ENCODE measurements at places on chromosomes 5 and 9. TPM values are rescaled to one million over a fixed set of nuclear protein-coding genes. Genes with fewer than 3 reads are reported as not detected.

The CDH18 gene
- total RNA-seq: under 0.01 TPM

The UBAP1 gene
- 54.0 TPM for total RNA-seq

The TUBB4B gene
- total RNA-seq: 252 TPM

The BRD8 gene
- total RNA-seq: 27.3 TPM

The PLEKHG4B gene
- not detected for total RNA-seq

DNA sequence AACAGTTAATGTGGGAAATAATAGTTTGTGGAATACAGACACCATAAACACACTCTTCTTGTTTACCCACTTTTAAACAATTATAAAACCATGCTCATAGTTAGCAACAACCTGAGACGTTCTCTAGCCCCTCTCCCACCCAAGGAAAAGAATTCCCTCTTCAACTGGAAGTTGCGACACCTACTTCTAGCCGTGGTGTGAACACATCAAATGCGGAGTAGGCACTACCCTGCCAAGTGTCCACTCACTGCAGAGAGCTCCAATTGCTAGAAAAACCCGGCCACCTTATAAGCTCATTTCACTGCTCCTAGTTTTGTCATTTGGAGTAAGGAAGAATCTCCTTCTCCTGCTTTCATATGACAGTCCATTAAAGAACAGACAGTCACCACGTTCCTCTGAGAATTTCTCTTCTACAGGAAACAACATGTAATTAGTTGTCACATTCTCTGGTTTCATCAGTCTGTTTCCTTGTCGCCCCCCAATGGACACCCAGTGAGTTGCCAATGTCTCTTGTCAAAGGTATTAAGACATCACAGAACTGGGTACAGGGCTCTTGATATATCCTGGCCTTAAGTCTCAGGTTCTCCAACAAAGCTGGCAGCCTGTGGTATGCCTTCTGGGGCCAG lies 47.3 kb downstream of the PRLR start:
- no peak overlapping the region for H3K27ac ChIP-seq
- no peaks in the 10 kb centered on the region for H3K36me3 ChIP-seq
- DNase-seq: no peak
- H3K4me1 ChIP-seq: no peaks in the 10 kb centered on the region
- H3K4me3 ChIP-seq: no peak overlapping the region

- no peak overlapping the region for H3K4me3 ChIP-seq
- no peak overlapping the region for H3K27ac ChIP-seq
- peaks cover 13% of the 10 kb centered on the region for H3K4me1 ChIP-seq
- DNase-seq: no peak
- H3K36me3 ChIP-seq: peaks cover 13% of the 10 kb centered on the region
Measured at GRCh38 chr9:123063896-123064295, 30.4 kb downstream of the GPR21 start.

DNA sequence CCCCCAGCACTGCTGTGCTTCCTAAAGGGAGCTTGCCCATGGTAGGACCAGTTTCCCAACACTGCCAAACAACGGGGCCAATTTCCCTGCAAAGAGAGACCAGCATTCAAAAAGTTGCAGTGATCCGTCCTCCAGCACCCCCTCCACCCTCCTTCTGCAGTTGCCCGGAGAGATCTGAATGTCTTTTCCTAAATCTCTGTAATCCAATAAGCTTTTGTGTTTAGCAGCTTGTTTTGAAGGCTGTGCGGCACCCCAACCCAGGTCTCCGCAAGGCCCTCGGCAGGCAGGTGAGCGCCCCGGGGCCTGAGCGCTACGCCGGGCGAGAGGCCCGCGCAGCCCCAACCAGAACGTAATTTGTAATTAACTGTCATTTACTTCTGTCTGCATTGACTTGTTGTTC lies 366.9 kb upstream of the IRX2 start:
- no peak for DNase-seq
- no peaks in the 10 kb centered on the region for H3K27me3 ChIP-seq
- no peak overlapping the region for H3K4me3 ChIP-seq
- no peak overlapping the region for H3K27ac ChIP-seq
- H3K36me3 ChIP-seq: no peaks in the 10 kb centered on the region

DNA sequence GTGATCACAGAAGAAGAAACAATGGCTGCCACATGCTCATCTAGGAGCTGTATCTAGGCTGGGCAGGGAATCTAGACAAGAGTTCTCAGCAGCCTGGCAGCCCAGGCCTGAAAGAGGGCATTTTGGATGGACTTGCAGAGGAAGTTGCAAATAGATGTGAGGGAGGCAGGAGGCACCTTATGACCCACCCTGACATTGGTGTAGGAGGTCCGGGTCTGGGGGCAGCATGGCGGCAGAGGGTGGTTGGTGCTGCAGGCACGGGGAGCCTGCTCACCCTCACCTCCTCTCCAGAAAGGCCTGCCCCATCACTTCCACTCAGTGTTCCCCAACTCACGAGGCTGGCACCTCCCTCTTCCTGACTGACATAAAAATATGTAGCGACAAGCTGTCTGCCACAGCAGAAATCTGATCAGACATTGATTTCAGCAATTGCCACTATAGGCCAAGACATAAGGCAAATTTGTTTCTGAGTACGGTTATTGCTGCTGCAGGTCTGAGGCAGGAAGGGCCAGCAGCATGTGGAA lies 217.6 kb downstream of the PBX3 start:
- peaks cover 15% of the 10 kb centered on the region for H3K4me1 ChIP-seq
- H3K27me3 ChIP-seq: no peaks in the 10 kb centered on the region
- H3K4me3 ChIP-seq: no peak overlapping the region
- H3K36me3 ChIP-seq: peaks cover 26% of the 10 kb centered on the region

DNA sequence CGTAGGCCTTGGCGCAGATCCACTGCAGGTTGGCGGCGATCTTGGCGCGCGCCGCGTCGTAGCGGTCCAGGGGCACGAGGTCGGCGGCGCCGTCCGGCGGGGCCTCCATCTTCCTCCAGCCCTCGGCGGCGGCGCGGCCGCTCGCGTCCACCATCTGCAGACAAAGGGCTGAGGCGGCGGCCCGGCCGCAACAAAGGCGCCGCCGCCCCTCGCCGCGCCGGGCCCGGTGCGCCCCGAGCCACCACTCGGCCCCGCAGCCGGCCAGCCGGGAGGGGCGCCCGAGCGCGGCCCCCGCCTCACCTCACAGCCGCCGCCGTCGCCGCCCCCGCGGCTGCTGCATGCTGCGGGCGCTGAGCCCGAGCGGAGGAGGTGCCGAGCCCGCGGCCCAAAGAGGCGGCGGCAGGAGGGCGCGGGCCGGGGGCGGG lies 328 bp downstream of the CAMSAP1 start:
- H3K27me3 ChIP-seq: no peaks in the 10 kb centered on the region
- peaks cover 9% of the 10 kb centered on the region for H3K36me3 ChIP-seq
- H3K4me3 ChIP-seq: peak overlapping the region; percentile 83

DNA sequence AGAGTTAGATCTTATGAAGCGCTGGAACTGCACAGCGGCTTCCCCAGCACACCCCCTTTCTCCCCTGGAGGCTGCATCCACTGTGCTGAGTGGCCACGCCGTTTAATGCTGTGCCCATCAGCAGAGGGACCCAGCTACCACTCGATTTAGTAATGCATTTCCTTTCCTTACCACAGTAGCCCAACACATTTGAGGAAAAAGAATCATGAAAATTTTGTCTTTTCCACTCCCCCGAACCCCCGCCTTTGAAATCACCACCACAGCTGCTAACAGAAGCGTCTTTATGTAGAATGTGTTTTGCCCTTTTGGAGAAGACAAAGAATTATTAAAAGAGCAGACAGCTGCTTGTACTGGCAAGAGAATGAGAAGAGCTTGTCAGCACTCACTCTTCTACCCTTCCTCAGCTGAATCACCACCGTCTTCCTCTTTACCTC lies 73.2 kb downstream of the ACER2 start:
- no peak overlapping the region for H3K27ac ChIP-seq
- no peaks in the 10 kb centered on the region for H3K4me1 ChIP-seq
- no peak overlapping the region for H3K4me3 ChIP-seq
- H3K27me3 ChIP-seq: no peaks in the 10 kb centered on the region

DNA sequence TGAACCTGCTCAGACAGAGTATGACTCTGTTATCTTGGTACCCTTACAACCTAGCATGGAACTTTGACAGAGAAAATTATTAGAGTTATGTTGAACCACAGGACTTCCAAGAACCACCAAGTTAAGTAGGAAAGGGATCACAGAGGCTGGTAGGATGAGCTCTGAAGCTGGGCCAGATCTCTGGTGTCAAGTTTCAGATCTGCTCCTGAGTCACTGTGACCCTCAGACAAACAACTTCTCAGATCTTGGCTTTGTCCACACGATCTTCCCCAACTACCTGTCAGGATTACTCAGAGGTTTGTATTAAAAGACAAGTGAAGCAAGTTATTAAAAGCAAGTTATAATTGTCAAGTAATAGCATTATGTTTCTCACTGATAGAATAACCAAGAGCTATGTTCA lies 189.0 kb downstream of the SEC61B start:
- H3K4me1 ChIP-seq: no peaks in the 10 kb centered on the region
- no peaks in the 10 kb centered on the region for H3K27me3 ChIP-seq
- H3K27ac ChIP-seq: no peak overlapping the region
- no peak for DNase-seq

DNA sequence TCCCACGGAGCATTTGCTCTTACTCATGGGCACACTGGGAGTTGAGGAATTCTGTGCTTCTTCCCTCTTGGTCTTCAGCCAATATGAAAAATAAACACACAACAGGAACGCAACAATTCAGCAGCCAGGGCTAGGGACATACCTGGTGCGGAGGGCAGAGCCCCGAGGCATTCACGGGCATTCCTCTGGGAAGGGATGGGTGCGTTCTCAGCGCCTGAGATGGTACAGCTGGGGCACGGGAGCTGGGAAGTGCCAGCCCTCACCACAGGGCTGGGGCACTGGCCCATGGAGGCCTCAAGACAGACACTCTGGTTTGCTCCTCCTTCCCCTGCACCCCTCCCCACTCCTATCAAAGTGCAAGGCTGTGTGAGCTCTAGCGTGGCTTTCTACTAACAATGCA lies 2.1 kb downstream of the SLC6A3 start:
- DNase-seq: no peak
- H3K4me1 ChIP-seq: peaks cover 27% of the 10 kb centered on the region
- no peaks in the 10 kb centered on the region for H3K36me3 ChIP-seq
- no peak overlapping the region for H3K4me3 ChIP-seq
- no peak overlapping the region for H3K27ac ChIP-seq
- peaks cover 55% of the 10 kb centered on the region for H3K27me3 ChIP-seq

- H3K27ac ChIP-seq: no peak overlapping the region
- H3K27me3 ChIP-seq: no peaks in the 10 kb centered on the region
- peaks cover 16% of the 10 kb centered on the region for H3K4me1 ChIP-seq
- H3K4me3 ChIP-seq: no peak overlapping the region
- no peaks in the 10 kb centered on the region for H3K36me3 ChIP-seq
Measured at GRCh38 chr9:126150411-126151030, 176.1 kb upstream of the MVB12B start.

DNA sequence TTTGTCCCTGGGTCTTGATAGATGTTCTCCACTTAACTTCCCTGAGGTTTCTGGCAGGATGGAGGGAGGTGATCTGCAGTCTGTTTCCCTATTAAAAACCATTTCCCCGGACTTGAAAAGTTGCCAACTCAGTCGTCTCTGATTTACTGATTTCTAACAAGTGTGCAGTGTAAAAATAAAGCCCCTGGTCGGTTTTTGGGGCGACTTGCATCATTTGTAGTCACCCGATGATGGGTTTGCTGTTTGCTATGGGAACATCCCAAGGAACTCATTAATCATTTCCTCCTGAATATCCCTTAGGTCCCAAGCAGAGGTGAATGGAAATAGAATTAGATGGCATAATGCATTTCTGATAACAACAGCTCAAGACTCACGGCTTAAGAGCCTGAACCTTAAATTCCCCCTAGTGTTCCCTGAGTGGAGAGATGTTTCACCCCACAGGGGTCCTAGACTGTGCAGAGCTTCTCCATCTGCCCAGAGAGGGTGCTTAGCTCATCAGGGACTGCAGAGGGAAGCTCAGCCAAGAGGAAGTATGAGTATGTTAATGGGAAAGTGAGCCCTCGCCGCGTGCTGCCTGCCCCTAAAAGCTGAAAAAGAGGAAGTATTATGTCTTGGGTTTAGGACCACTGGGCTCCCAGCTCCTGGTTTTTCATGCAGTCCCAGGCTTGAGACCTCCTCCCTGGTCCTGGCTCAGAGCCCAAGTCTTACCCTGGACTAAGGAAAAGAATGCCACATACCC lies 115.1 kb upstream of the DAP start:
- no peak overlapping the region for H3K4me3 ChIP-seq
- no peaks in the 10 kb centered on the region for H3K27me3 ChIP-seq
- no peak for DNase-seq
- H3K4me1 ChIP-seq: no peaks in the 10 kb centered on the region
- H3K27ac ChIP-seq: no peak overlapping the region

DNA sequence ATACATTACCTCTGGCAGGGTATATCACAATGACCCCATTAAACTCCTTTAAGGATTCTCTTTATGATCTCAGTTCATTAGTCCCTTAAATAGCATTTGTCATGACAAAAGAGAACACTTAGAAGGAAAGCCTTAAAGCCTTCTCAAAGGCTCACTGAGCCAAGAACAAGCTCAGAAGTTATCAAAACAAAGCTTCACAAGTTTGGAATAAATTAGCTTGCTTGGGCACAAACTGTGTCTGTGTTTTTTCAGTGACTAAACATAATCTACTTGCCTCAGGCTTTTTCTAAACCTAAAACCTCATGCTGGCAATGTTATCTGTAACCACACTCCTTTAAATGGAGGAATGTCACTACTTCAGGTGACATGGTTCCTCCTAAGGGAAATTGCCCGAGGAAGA lies 1114.9 kb upstream of the C9orf72 start:
- no peaks in the 10 kb centered on the region for H3K27me3 ChIP-seq
- no peaks in the 10 kb centered on the region for H3K4me1 ChIP-seq
- H3K27ac ChIP-seq: no peak overlapping the region

GRCh38 chr5:146645342-146645741 lies 129.4 kb upstream of the GPR151 start:
- no peak overlapping the region for H3K27ac ChIP-seq
- H3K4me3 ChIP-seq: no peak overlapping the region
- H3K36me3 ChIP-seq: no peaks in the 10 kb centered on the region

GRCh38 chr9:107810461-107810961 lies 320.9 kb upstream of the KLF4 start:
- no peaks in the 10 kb centered on the region for H3K36me3 ChIP-seq
- no peaks in the 10 kb centered on the region for H3K4me1 ChIP-seq
- H3K27ac ChIP-seq: no peak overlapping the region
- H3K27me3 ChIP-seq: no peaks in the 10 kb centered on the region

GRCh38 chr9:102779356-102779755 lies 215.8 kb upstream of the CYLC2 start:
- H3K27me3 ChIP-seq: no peaks in the 10 kb centered on the region
- H3K4me1 ChIP-seq: no peaks in the 10 kb centered on the region
- no peak overlapping the region for H3K27ac ChIP-seq
- H3K4me3 ChIP-seq: no peak overlapping the region
- H3K36me3 ChIP-seq: no peaks in the 10 kb centered on the region

All from esophagus muscularis mucosa (tissue), 4 donors.